ENCODE measurements at places on chromosomes 13 and 19.
A peak's percentile ranks its signal among the peaks of the same experiment; 100 is the strongest.

DNA sequence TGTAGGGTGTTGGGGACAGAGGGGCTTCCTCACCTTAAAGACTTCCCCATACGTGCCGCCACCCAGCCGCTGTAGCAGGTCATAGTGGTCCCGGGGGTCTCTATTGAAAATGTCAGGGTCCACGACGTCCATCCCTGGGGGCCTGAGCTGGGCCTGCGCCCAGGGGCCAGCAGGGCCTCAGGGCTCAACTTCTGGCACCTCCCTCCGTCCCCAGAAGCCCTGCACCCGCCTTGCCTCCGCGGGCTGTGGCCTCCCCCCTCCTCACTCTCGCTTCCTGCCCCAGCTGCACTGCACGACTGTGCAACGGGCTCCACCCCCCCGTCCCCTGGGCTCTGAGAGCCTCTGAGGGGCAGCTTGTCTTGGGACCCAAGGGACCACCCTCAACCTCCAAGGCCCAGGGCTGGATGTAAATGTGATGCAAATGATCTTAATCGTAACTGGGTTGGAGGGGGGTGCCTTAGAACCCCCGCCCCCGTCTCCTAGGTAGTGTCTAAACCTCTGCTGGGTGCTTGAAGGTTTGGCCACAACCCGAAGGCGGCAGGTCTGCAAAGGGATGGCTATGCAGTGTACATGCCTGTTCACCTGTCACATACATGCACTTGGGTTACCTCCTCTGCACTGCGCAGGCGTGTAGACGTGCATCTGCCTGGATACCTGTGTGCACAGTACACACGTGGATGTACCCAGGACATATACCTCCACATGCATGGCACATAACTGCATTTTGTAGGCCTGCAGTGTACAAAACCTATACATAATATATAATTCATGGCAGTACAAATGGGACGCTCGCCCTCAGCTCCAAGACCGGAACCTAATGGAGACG is at the start of gene MAP4K1:
MAP4K1 (minus strand) TSS at position 190 of the 826 bp plus-strand sequence; CDS start at position 132, 58 bp downstream.
- DNase-seq, result no peak

DNA sequence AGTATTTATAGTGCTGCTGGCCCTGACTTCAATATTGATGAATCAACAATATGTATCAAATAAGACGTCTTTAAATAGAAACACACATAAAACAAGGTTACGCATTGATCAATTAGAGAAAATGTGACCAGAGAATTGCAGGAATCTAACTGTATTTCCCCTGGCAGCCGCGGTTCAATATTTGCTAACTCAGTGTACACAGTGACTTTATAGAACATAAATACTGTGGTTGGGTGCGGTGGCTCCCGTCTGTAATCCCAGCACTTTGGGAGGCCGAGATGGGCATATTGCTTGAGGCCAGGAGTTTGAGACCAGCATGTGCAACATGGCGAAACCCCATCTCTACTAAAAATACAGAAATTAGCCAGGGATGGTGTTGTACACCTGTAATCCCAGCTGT is 22.8 kb upstream of the UPF3A start:
- no peak for DNase-seq

DNA sequence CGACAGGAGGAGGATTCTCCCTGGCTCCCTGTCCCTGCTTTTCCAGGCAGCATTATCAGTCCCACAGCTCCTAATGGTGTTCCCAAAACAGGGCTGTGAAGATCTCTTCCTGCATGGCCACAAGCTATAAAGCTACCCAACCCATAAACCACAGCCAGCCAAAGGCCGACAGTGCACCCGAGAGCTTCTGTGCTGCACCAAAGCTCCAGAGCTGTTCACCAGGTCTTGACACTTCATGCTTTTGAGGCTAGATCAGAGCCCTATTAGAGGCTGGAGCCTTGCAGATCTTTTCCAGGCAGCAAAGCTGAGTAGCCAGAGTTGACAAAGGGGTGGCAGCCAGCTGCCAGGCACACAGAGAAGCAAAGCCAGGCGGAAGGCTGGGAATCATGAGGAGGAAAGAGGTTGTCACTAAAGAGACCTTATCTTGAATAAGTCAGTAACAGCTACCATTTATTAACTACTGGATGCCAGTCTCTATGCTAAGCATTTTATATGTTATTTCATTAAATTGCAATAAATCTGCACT is 180.4 kb downstream of the KATNAL1 start:
- DNase-seq, result no peak

DNA sequence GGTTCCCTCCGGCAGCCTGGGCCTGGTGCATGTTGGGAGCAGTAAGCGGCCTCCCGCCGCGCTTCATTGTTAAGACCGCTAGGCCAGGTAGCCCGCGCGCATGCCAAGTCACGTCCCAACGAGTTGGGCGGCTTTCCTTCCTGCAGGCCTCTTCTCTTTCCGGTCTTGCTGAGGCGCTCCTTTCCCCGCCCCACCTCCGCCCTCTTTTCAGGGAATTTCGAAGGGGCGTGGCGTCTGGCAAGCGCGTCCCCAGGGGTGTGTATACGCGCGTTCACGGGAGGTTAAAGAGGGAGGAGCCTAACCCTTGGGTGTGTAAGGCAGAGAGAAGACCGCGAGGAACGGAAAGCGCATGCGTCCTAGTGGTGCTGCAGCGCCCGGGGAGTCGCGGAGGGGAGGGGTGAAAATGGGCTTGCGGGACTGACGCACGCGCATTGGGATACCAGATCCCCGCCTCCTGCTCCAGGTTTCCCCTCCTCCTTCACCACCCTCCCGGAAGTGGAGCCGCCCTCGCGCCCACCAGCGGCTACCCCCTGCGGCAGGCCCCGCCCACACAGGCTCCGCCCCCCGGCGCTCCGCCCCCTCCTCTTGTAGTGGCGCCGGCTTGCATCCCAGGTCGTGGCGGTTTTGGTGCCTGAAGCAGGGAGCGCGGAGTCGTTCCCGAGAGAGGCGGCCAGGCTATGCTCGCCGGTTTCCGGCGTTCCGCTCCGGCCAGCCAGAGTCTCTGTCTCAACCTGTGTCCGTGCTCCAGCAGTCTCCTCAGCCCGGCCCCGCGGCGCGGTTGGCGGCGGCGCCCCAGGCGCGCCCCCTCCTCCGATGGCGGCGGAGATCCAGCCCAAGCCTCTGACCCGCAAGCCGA is at the start of gene WDFY2:
WDFY2 (plus strand) TSS at position 588 of the 856 bp plus-strand sequence; CDS start at position 814, 226 bp downstream.
- peak; percentile 99 for DNase-seq

GRCh38 chr19:54189145-54189734 is at the start of gene MBOAT7:
Gene MBOAT7, minus strand, starts transcription at chr19:54189580. Its CDS starts 1,072 bp downstream, at chr19:54188508.
- no peak for DNase-seq

GRCh38 chr13:52652980-52653303 is 306 bp downstream of the SUGT1 start:
- no peak for DNase-seq

GRCh38 chr19:57202160-57202559 is 10.9 kb downstream of the ZNF264 start:
- no peak for DNase-seq

DNA sequence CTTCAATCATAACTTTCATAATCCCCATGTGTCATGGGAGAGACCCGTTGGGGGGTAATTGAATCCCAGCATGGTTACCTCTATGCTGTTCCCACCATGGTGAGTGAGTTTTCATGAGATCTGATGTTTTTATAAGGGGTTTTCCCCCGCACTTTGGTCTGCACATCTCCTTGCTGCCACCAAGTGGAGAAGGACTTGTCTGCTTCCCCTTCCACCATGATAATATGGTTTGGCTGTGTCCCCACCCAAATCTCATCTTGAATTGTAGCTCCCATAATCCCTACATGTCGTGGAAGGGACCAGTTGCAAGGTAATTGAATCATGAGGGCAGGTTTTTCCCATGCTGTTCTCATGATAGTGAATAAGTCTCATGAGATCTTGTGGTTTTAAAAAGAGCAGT is 524.9 kb downstream of the SLITRK5 start:
- no peak for DNase-seq

GRCh38 chr19:15115080-15115479 is 7.9 kb downstream of the SYDE1 start:
- DNase-seq, result no peak

- DNase-seq, result no peak
These were observed 597.9 kb upstream of the PCDH9 start for GRCh38 chr13:67827992-67828391.
